ENCODE measurements at places on chromosomes 12 and 14. TPM values are rescaled to one million over a fixed set of nuclear protein-coding genes. Genes with fewer than 3 reads are reported as not detected.

The PRKD1 gene
- total RNA-seq, result 12.0 TPM

The KCNA5 gene
- total RNA-seq, result not detected

The SCFD1 gene
- total RNA-seq, result 145 TPM

The FAM186B gene
- 0.39 TPM for total RNA-seq

The ESPL1 gene
- total RNA-seq, result 3.7 TPM

The MYRFL gene
- total RNA-seq, result not detected

The FSCB gene
- not detected for total RNA-seq

The L3HYPDH gene
- total RNA-seq, result 54.2 TPM

The TGFB3 gene
- total RNA-seq, result 39.5 TPM

The KLRC2 gene
- total RNA-seq, result not detected

The KLRK1 gene
- total RNA-seq, result not detected

The FBXO33 gene
- total RNA-seq, result 17.9 TPM

The POTEM gene
- not detected for total RNA-seq

The GLS2 gene
- not detected for total RNA-seq

The E2F7 gene
- total RNA-seq, result 3.1 TPM

The SMCO2 gene
- 1.6 TPM for total RNA-seq

The LHX5 gene
- not detected for total RNA-seq

The ANO4 gene
- 0.32 TPM for total RNA-seq

The PTPRB gene
- total RNA-seq, result 0.32 TPM

The SPTB gene
- total RNA-seq, result 0.13 TPM

The SOCS2 gene
- 26.7 TPM for total RNA-seq

The RNU4-1 gene
- total RNA-seq, result under 0.01 TPM

The CACNB3 gene
- 21.4 TPM for total RNA-seq

The DTX3 gene
- total RNA-seq, result 11.2 TPM

The APOLD1 gene
- total RNA-seq, result 7.1 TPM

Measured in articular chondrocyte of knee joint (primary cell).